ENCODE measurements at places on chromosomes 3 and 15. TPM values are rescaled to one million over a fixed set of nuclear protein-coding genes. Genes with fewer than 3 reads are reported as not detected.
A peak's percentile ranks its signal among the peaks of the same experiment; 100 is the strongest.

- peak overlapping the region; percentile 66 for H3K4me3 ChIP-seq
- peak overlapping the region; percentile 70 for H3K27ac ChIP-seq
- no peaks in the 10 kb centered on the region for H3K27me3 ChIP-seq
- no peaks in the 10 kb centered on the region for H3K36me3 ChIP-seq
- DNase-seq, result peak; percentile 70
- no peaks in the 10 kb centered on the region for H3K4me1 ChIP-seq
These were observed 1.3 kb upstream of the THBS1 start for GRCh38 chr15:39579487-39580116.

The SPTBN5 gene
- 0.35 TPM for total RNA-seq

GRCh38 chr15:80787316-80787715, 8.1 kb downstream of the CEMIP start:
- H3K27ac ChIP-seq, result no peak overlapping the region
- no peaks in the 10 kb centered on the region for H3K36me3 ChIP-seq

The DAPK2 gene
- 8.0 TPM for total RNA-seq

The SNTN gene
- total RNA-seq, result not detected

- H3K36me3 ChIP-seq, result no peaks in the 10 kb centered on the region
- H3K27me3 ChIP-seq, result no peaks in the 10 kb centered on the region
- DNase-seq, result no peak
- H3K4me1 ChIP-seq, result no peaks in the 10 kb centered on the region
- no peak overlapping the region for H3K4me3 ChIP-seq
These were observed 67.3 kb upstream of the RASGRF1 start for GRCh38 chr15:79157631-79158592.

- DNase-seq, result no peak
- no peak overlapping the region for H3K27ac ChIP-seq
- no peak overlapping the region for H3K4me3 ChIP-seq
- no peaks in the 10 kb centered on the region for H3K4me1 ChIP-seq
- H3K27me3 ChIP-seq, result no peaks in the 10 kb centered on the region
These were observed 171.0 kb upstream of the RARB start for GRCh38 chr3:25257026-25257425.

GRCh38 chr3:174431717-174432116, 427.4 kb upstream of the NAALADL2 start:
- H3K27me3 ChIP-seq, result no peaks in the 10 kb centered on the region
- H3K27ac ChIP-seq, result no peak overlapping the region
- no peaks in the 10 kb centered on the region for H3K4me1 ChIP-seq
- H3K36me3 ChIP-seq, result no peaks in the 10 kb centered on the region
- DNase-seq, result no peak
- H3K4me3 ChIP-seq, result no peak overlapping the region

- H3K27ac ChIP-seq, result no peak overlapping the region
- no peaks in the 10 kb centered on the region for H3K4me1 ChIP-seq
- no peaks in the 10 kb centered on the region for H3K27me3 ChIP-seq
- no peak overlapping the region for H3K4me3 ChIP-seq
- no peak for DNase-seq
- H3K36me3 ChIP-seq, result no peaks in the 10 kb centered on the region
These were observed 24.1 kb downstream of the CTDSPL start for GRCh38 chr3:37885814-37886213.

GRCh38 chr3:42275217-42275616, 9.2 kb upstream of the CCK start:
- H3K27ac ChIP-seq, result no peak overlapping the region
- no peaks in the 10 kb centered on the region for H3K36me3 ChIP-seq
- no peak overlapping the region for H3K4me3 ChIP-seq
- H3K27me3 ChIP-seq, result no peaks in the 10 kb centered on the region
- DNase-seq, result no peak

GRCh38 chr3:154061001-154061370, 60.2 kb upstream of the ARHGEF26 start:
- H3K36me3 ChIP-seq, result no peaks in the 10 kb centered on the region
- no peaks in the 10 kb centered on the region for H3K27me3 ChIP-seq
- H3K27ac ChIP-seq, result no peak overlapping the region
- no peak for DNase-seq
- peaks cover 4% of the 10 kb centered on the region for H3K4me1 ChIP-seq
- H3K4me3 ChIP-seq, result no peak overlapping the region

DNA sequence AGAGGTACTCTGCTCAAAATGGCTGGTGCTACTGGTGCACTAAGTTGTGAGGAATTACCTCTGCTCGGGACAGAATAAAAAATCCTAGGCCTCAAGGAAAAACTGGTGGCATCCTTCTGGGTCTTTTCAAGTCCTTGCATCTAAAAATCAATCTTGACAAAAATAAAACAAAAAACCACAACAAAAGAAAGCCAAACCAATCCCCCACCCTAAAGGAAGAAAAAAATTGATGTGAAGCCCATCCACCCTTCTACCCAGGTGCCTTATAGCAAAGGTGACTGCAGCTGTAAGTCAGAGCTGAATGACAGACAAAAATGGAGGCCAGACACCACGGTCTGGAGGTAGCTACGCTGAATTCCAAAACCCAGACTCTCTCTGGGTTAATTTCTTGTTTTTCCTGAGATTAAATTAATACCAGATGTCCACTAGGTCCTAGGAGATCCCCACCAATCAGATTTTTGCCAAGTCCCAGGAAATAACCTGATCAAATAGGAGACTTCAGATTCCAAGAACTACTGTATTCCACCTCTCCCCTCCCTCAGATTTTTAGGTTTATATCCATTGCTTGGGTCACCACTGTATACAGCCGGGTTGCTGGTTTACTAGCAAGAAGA, 33.5 kb downstream of the ABCC5 start:
- H3K36me3 ChIP-seq, result no peaks in the 10 kb centered on the region
- no peak for DNase-seq

The SERPINI1 gene
- total RNA-seq, result 15.7 TPM

DNA sequence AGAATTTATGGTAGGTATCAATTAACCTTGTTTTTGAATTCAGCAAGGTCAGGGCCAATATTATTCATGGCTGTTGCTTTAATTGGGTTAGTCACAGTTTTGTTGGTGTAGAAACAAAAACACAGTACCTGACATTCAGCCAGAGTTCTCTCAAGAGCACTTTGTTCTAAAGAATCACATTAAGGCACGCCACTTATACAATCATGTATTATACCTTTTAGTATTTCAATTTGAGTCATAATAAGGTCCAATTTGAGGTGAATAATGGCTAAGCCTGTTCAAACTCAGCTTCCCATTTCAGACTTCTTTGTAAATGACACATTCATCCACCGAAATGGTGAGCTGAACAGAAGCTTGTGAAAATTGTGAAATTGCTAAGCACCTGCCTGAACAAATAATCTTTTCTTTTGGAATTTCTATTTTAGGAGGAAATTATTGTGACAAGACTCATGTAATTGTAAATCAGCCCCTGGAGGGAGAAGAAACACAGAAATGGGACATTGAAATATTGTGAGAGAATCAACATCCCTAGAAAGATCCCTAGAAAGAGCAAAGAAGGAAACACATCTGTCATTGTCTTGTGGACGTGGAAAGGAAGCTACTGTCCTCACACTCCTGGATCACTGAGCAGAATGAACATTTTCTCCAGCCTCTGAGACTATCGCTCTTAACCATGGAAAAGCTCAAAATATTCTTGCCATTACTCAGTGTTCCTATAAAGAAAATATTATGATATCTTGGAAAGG, 29.3 kb downstream of the RIOX2 start:
- peaks cover 7% of the 10 kb centered on the region for H3K4me1 ChIP-seq
- peaks cover 26% of the 10 kb centered on the region for H3K36me3 ChIP-seq
- H3K27ac ChIP-seq, result no peak overlapping the region

- H3K27me3 ChIP-seq, result no peaks in the 10 kb centered on the region
- H3K4me1 ChIP-seq, result peaks cover 23% of the 10 kb centered on the region
- no peak overlapping the region for H3K4me3 ChIP-seq
- H3K36me3 ChIP-seq, result no peaks in the 10 kb centered on the region
- H3K27ac ChIP-seq, result no peak overlapping the region
These were observed 195.4 kb downstream of the OPA1 start for GRCh38 chr3:193788189-193788991.

DNA sequence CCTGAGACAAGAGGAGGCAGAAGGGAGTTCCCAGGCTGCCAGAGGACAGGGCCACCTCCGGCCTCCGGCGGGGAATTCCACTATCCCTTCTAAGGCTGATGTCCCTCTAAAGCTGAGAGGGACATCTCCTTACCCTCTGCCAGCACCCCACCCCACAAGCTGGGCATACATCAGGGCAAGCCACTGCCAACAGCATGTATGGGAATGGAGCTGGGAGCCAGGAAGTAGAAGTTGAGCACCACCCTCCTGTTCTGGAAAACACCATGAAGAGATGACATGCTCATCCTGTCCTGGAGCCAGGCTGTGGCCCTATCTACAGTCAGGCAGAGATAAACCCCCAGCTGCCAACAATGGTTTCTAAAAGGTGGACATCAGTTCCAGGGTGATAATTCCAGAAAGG, 7.1 kb downstream of the PLCD1 start:
- no peak overlapping the region for H3K27ac ChIP-seq
- H3K4me1 ChIP-seq, result peaks cover 6% of the 10 kb centered on the region
- DNase-seq, result no peak
- H3K4me3 ChIP-seq, result no peak overlapping the region
- no peaks in the 10 kb centered on the region for H3K27me3 ChIP-seq
- H3K36me3 ChIP-seq, result no peaks in the 10 kb centered on the region

- no peaks in the 10 kb centered on the region for H3K36me3 ChIP-seq
- H3K27ac ChIP-seq, result no peak overlapping the region
- H3K4me1 ChIP-seq, result no peaks in the 10 kb centered on the region
- H3K4me3 ChIP-seq, result no peak overlapping the region
These were observed 65.4 kb upstream of the TBC1D23 start for GRCh38 chr3:100195375-100195774.

The SKOR1 gene
- total RNA-seq, result 0.24 TPM

GRCh38 chr15:69955240-69955894, 142.3 kb downstream of the TLE3 start:
- no peaks in the 10 kb centered on the region for H3K27me3 ChIP-seq
- H3K36me3 ChIP-seq, result no peaks in the 10 kb centered on the region
- DNase-seq, result no peak
- H3K4me3 ChIP-seq, result no peak overlapping the region

The P2RY14 gene
- 0.12 TPM for total RNA-seq

GRCh38 chr3:7953449-7954014, 548.1 kb upstream of the LMCD1 start:
- H3K27me3 ChIP-seq, result no peaks in the 10 kb centered on the region
- no peaks in the 10 kb centered on the region for H3K4me1 ChIP-seq
- no peak for DNase-seq
- H3K27ac ChIP-seq, result no peak overlapping the region

The SYNPR gene
- total RNA-seq, result not detected

DNA sequence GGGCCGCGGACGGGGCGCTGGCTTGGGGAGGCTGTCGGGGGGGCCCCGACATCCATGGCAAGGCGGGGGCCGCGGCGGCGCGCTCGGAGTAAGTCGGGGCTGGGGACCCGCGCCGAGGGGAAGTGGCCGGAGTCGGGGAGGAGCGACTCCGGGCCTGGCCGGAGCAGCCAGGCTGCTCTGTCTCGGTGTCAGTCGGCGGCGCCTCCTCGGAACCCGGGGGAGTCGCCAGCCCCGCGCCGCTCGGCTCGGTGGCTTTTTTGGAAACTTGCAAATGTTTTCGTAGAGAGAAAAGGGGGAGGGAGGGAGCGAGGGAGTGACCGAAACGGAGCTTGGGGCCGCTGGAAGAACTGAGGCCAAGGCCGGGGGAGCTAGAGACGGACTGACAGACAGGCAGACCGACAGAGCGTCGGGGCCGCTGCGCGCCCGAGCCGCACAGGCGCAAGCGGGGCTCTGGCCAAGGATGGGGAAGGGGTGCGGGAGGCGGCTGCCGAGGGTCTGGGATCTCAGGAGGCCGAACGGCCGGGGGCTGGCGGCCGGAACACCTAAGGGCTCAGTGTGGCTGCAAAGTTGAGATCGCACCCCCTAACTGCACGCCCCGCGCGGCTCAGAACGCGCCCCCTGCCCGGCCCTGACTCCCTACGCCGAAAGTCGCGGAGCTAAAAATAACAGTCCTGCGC, 5.0 kb downstream of the PTH1R start:
- H3K4me1 ChIP-seq, result no peaks in the 10 kb centered on the region
- H3K27ac ChIP-seq, result no peak overlapping the region
- H3K27me3 ChIP-seq, result no peaks in the 10 kb centered on the region
- no peak for DNase-seq
